ENCODE measurements at places on chromosomes 7 and 10.

DNA sequence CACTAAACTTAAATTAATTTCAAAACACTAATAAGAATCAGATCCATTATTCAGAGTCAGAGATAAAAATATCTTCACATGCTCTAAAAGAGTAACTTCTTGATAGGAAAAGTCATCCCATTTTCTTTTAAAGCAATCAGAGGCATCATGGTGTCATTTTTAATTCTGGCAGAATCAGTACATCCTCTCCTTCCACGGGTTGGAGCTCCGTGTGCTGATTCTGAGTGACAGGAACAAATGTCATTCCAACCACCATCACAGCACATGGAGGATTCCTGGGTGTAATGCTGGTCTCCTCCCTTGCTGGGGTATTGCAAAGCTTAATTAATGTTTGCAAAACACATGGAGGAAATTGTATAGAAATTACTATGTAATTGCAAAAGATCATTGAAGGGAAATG is 114.5 kb upstream of the IMMP2L start:
- H3K27ac ChIP-seq: no peak overlapping the region
- H3K4me3 ChIP-seq: no peak overlapping the region
- H3K4me1 ChIP-seq: no peaks in the 10 kb centered on the region

GRCh38 chr10:119279441-119279840 is 72.1 kb downstream of the GRK5 start:
- no peak for DNase-seq
- H3K4me1 ChIP-seq: peaks cover 52% of the 10 kb centered on the region
- H3K27me3 ChIP-seq: no peaks in the 10 kb centered on the region
- H3K27ac ChIP-seq: no peak overlapping the region
- H3K36me3 ChIP-seq: no peaks in the 10 kb centered on the region

DNA sequence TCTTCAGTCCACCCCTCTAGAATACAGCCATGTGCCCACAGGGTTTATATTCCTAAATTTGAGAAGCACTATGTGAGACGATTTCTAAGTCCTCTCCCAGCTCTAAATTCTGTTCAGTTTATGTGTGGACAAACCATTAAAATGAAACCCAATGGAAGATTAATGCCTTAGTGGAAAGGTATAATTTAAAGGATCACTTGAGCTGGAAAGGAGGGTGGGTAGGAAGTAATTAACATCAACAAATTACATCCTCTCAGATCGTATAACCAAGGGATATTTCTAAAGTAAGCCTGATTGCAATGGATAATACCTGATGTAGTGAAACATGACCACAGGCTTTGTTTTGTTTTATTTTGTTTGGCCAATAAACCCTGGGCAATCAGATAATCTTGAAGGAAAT is 511.0 kb upstream of the COBL start:
- no peak overlapping the region for H3K27ac ChIP-seq
- H3K36me3 ChIP-seq: no peaks in the 10 kb centered on the region
- H3K4me1 ChIP-seq: no peaks in the 10 kb centered on the region
- H3K27me3 ChIP-seq: no peaks in the 10 kb centered on the region
- DNase-seq: no peak

- H3K4me3 ChIP-seq: no peak overlapping the region
- no peak for DNase-seq
- H3K27me3 ChIP-seq: no peaks in the 10 kb centered on the region
Measured at GRCh38 chr10:118723466-118723865, 31.3 kb downstream of the CACUL1 start.

GRCh38 chr7:30363778-30364563 is 79.6 kb downstream of the ZNRF2 start:
- no peak overlapping the region for H3K27ac ChIP-seq
- no peak overlapping the region for H3K4me3 ChIP-seq
- no peaks in the 10 kb centered on the region for H3K36me3 ChIP-seq
